ENCODE measurements at places on chromosomes 6 and 20.

DNA sequence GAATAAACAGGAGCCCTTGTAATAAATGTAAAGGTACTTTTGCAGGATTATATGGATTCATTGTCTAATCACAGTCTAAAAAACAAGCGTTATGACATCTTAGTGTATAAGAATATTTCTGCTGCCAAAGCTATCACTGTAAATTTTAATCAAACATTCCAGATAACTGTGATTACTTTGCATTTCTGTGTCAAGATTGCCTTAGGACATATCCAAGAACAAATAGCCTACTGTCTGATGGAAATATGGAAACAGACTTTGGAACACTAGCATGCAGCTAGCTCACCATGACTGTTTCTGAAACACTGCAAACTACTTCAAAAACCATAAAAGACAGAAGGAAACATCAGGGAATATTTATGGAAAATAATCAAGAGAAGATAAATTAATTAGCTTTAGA lies 248.7 kb upstream of the ASCC3 start:
- no peak for DNase-seq

GRCh38 chr20:47164140-47164539 lies 192.4 kb downstream of the ZMYND8 start:
- no peak for DNase-seq

GRCh38 chr6:37980222-37980595 lies 160.7 kb downstream of the ZFAND3 start:
- no peak for DNase-seq

- DNase-seq = peak; percentile 64
Observed at GRCh38 chr20:2330090-2330695, 34.4 kb downstream of the TGM3 start.

All from colonic mucosa (tissue), 4 donors.